Kidney tubule cell (primary cell): ENCODE measurements at places on chromosomes 11 and 22.

DNA sequence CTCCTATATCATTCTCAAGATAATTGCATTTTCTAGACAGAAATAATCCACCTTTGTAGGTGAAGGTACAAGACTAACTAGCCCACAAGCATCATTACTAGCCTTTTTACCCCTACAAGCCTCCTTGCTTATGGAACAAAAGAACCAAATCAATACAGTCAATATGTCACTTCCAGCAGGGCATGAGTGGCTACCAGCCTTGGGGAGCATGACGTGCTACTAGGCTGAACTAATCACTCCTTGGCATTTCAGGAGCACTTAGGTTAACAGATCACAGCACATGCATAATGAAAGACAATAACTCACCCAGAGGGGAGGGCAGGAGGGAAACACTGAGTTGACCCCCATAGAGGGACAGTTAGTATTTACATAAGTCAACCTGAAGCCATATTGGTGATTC is 2.7 kb downstream of the DRD2 start:
- DNase-seq = no peak

- DNase-seq = no peak
Observed at GRCh38 chr11:95542868-95543551, 246.6 kb downstream of the FAM76B start.

DNA sequence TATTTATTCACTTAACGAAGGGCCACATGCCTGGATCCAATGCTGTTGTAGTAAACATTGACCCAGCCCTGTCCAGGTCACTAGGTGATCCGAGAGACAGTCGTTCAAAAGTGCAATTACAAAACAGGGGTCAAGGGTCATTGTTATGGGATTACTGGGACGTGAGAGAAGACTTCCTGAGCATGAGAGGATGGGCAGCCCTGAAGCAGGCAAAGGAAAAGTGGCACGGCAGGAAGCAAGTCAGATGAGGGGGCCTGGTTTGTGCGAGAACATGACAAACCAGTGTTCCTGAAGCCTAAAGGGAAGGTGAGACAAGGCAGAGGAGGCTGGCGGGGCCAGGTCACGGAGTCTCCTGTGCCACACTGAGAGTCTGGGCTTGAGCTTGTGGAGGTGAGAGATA is 15.8 kb upstream of the MMP20 start:
- DNase-seq = peak; percentile 11

- no peak for DNase-seq
Observed at GRCh38 chr11:130645164-130645842, 196.9 kb downstream of the ADAMTS15 start.

DNA sequence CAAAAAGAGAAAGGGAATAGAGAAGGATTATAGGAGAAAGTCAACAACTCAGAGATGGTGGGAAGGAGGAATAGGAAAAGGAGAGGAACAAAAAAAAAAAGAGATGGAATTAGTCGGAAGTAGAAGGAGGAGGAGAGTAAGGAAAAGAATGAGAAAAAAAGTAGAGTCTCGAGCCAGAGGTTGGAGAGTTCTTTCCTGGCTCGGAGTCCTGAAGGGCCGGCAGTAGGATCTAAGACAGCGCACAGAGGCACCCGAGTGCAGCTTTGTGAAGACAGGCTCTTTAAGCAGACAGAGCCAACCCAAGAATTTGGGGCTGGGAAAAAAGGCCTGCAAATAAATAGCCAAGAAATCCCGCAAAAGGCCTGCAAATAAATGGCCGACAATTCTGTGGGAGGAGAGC is 170.4 kb upstream of the CCDC90B start:
- DNase-seq = no peak

DNA sequence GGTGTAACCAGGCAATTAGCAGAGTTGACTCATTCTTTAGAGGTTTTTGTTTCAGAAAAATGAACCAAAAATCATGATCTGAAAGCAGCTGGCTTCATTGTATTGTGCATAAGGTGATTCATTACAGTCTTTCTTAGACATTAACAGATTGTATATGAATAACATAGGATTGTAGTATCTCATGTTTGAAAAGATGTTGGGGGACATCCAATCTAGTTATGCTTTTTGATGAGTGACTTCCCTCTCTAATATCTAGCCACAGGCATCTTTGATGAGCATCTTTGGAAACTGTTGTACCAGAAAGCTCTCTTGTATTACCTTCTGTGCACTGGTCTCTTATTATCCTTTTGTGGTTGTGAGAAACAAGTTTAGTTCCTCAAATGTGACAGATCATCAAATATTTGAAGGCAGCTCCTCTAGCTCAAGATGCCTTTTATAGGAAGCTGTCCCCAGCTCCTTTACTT is 8.3 kb downstream of the GRK3 start:
- DNase-seq = no peak

- DNase-seq = no peak
Observed at GRCh38 chr22:43560651-43561050, 148.8 kb downstream of the MPPED1 start.

- DNase-seq = no peak
Observed at GRCh38 chr22:40258017-40258416, 80.3 kb downstream of the TNRC6B start.

DNA sequence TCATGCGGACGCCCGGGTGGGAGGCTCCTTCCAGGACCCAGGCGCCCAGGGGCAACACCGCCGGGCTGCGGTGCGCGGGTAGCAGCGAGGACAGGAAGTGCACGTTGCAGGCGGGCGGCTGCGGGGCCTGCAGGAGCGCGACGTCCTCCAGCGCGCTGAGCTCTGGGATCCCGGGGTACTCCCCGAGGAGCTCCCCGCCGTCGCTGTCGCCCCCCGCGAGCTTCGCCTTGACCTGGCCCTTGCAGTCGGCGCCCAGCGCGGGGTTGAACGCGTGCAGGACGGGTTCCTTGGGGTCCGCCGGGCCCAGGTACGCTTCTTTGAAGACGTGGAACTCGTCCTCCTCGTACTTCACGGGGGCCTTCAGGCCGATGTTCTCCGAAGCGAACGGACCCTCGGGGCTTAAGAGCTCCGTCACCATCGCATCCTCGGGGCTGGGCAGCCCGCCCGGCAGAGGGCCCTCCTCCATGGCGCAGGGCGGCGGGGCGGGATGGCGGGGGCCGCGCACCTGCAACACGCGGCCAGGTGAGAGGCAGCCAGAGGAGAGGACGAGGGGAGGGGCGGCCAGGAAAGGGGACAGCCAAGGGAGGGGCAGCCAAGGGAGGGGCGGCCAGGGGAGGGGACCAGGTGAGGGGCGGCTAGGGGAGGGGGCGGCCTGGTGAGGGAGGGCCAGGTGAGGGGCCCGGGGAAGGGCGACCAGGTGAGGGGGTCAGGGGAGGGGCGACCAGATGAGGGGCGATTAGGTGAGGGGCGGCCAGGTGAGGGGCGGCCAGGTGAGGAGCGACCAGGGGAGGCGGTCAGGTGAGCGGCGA is 921 bp downstream of the TESMIN start:
- DNase-seq = no peak

DNA sequence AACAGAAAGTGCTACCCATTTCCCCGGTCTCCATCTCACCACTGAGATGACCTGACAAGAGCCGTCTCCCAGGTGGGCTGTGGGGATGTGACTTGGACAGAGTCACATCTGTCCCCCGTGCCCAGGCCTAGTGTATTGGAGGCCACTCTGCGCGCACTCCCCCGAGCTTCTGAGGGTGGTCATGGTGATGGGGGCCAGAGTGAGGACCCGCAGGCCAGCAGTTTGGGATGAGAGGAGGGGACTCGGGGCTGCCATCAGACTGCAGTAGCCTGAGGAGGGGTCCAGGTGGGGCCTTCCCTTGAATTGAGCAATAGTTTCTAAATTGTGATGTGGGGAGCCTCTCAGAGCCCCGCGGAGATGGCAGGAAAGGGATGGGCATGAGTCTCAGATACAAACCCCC is 852.6 kb downstream of the TBC1D22A start:
- no peak for DNase-seq

DNA sequence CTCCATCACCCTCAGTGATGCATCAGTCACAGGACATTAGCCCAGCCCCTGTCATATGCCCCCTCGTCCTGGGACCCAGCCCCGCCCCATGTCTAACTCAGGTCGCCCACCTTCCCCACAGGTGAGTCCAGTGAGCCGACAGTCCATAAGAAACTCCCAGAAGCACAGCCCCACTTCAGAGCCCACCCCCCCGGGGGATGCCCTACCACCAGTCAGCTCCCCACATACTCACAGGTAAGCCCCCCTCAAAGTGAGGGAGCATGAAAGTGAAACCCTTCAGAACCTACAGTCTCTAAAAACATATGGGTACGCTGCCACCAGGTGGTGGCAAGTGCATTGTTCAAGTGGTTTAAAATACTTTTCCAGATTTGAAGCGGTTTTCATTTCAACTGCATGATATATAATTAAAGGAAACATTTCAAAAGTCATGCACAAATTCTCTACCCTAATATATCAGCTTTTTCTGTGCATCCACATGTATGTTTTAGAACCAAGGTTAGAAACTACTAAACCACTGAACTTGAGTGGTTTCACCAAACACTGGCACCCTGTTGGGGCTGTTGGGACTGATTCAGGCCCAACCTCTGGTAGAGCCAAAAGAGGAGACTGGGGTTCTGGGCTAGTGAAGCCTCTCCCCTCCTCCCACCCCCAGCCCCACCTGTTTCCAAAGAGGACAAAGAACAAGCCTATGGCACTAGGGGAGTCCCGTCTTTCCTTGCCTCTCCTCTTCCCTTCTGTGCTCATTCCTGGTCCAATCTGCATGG is 17.3 kb downstream of the EPS8L2 start:
- peak; percentile 64 for DNase-seq

- no peak for DNase-seq
Observed at GRCh38 chr22:17074648-17075002, 10.2 kb upstream of the IL17RA start.

DNA sequence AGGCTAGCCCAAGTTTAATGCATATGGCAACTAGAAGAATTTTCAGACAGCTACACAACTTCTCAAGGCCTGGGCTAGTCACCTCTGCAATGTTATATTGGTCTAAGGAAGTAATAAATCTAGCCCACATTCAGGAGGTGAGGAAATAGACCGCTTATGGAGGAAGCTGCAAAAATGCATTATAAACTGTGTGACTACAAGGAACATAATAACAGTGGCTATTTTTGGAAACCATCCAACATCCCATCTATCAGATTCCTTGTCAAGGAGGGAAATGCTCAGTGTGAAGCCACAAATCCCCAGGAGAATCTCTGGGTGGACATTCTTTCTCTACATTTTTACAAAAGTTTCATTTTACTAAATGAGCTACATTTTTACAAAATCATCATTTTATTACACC is 76.1 kb downstream of the BBOX1 start:
- peak; percentile 25 for DNase-seq

DNA sequence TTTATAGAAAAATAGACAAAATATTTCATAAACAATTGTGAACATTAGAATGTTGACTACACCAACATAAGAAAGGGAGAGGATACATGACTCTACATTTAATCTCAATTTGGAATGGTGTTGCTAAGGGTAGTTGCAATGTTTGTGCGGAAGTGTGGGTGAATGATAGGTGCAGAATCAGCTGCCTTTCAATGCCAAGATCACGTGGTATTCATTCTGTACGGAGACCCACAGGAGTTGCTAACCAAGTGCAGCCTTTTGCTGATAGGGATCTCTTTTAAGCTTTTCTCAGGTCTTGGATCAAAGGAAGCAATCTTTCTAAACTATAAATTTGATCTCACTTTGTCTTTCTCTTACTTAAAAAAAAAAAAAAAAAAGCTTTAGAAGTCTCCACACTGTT is 29.8 kb upstream of the CTSC start:
- DNase-seq = no peak

DNA sequence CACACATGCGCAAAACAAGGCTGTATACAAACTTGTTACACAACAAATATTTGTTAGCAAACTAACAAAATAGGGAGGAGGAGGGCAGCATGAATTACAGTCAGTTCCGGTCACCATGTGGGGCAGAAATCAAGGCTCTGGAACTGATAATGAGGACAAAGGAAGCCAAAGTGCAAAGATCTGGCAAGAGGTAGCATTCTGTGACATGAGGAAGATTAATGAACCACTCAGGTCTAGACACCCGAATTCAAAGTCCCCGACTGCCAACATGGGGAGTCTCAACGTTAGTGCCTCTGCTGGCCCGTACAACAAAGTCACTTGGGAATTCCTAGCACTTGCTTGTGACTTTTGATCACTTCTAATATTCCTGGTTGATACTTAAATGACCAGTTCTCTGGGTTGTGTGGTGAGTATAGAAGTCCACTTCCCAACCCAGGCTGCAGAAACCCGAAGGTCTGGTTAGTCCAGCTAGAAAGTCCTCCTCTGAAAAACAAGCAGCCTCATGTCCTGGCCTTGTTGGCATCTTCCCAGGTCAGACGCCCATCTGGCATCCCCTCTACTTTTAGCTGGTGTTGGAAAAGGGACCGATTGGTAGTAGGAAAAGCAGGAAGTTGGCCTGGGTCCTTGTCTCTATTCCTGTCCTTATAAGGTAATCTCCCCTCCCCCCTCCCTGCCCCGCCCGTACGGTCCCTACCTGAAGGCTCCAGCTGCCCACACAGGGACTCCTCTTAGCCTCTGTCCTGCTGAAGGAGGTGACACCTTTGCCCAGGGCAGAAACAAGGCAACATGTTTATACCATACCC is 1.6 kb downstream of the SUN2 start:
- peak; percentile 68 for DNase-seq

DNA sequence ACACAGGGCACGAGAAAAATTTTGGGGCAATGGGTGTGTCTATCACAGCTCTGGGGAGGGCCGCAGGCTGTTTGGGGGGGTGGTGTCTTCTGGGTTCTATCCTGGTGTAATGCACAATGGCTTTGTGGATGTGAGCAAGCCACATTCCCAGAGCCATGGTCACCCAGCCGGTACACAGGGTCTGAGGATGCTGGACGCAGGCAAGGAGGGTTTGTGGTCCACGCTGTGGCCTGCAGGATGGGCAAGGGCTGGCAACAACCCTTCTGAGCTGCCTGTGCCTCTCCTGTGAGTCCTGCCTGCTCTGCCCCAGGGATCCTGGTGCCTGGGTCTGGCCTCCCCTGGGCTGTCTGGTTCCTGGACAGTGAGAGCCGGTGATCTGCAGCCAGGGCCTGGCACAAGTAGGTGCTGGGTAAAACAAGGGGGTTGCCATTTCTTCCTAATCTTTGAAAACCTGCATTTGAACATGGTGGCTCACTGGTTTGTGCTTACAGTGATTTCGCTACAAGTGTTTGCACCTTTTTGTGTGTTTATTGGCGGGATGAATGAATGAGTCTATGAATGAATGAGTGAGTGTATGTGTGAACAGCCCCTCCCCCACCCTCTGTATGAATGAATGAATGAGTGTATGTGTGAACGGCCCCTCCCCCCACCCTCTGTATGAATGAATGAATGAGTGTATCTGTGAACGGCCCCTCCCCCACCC is 4.4 kb upstream of the MRPL23 start:
- no peak for DNase-seq

GRCh38 chr11:8071616-8072581 is 9.1 kb upstream of the TUB start:
- no peak for DNase-seq

GRCh38 chr11:25890626-25891260 is 441.2 kb upstream of the ANO3 start:
- DNase-seq = peak; percentile 85

- peak; percentile 97 for DNase-seq
Observed at GRCh38 chr22:18057568-18058209, 20.1 kb upstream of the PEX26 start.

DNA sequence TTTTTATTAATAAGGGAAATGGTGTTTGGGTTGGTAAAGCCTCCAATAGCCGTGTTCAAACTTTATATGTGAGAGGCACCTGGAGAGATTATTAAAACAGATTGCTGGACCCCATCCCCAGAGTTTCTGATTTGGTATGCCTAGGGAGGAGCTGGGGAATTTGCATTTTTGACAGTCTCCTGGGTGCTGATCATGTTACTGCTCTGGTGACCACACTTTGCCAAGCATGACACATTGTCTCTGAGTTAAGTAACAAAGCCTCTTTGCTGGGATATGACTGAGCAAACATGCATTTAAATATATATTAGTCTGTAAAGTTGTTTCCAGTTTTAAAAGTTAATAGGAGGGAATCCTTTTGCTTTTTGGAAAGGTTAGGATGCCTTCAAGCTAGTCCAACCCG is 140.4 kb downstream of the NAV2 start:
- DNase-seq = peak; percentile 62
